Brain pericyte (primary cell): ENCODE measurements at places on chromosomes 16 and 17.

DNA sequence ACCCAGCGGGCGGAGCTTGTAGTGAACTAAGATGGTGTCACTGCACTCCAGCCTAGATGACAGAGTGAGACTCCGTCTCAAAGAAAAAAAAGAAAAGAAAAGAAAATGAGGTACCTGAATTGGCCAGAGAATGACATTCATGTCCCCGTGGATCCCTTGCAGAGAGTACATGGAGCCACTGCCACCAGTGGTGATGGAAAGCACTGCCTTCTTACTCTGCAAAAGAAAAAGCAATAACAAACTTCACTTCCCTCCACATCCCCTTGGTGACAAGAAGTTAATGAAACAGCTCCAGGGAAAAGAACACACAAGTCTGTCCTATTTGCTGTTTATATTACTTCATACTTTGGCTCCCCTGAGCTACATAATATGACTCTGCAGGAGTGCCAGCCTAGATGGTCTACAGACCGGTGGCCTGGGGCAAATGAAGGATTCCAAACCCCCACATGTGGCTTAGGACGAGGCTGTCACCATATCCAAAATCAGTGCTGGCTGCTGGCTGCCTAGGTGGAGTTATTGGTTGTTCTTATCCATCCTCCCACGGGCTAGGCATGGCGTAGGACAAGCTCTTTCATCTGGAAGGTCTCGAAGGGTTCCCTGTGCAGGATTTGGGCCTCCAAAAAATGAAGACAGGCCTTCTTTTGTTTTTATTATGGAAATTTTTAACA lies 13.3 kb downstream of the NQO1 start:
- DNase-seq: no peak

GRCh38 chr17:38559051-38559879 lies 46.5 kb downstream of the SRCIN1 start:
- no peak for DNase-seq

DNA sequence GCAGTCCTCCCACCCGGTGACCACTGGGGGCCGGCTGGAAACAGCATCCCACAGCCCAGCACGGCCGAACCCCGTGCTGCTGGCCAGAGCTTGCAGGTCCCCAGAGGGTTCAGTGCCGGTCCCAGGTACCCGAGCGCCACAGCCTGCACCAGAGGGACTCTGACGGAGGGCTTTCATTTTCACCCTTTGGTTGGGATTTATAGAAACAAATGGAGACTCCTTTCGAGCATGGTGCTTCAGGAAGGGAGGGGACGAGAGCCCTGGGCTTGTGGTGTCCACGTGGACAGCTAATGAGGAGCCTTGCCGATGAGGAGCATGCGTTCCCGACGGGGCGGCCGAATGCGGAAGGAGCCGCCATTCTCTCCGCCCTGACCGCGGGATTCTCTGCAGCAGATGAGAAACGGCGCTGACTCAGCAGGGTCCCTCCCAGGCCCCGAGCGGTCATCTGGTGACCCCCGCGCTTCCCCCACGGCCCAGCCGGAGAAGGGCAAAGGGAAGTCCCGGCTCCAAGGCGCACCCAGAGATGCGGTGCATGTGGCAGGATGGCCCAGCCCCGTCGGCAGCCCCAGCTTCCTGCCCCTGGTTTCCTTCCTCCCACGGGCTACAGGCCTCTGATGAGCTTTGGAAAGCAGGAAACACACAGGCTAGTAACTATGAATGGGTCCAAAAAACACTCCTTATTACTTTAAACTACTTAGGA lies 9.8 kb downstream of the SLC38A10 start:
- no peak for DNase-seq

- DNase-seq: no peak
Observed at GRCh38 chr16:88593061-88593460, 22.9 kb downstream of the ZC3H18 start.

DNA sequence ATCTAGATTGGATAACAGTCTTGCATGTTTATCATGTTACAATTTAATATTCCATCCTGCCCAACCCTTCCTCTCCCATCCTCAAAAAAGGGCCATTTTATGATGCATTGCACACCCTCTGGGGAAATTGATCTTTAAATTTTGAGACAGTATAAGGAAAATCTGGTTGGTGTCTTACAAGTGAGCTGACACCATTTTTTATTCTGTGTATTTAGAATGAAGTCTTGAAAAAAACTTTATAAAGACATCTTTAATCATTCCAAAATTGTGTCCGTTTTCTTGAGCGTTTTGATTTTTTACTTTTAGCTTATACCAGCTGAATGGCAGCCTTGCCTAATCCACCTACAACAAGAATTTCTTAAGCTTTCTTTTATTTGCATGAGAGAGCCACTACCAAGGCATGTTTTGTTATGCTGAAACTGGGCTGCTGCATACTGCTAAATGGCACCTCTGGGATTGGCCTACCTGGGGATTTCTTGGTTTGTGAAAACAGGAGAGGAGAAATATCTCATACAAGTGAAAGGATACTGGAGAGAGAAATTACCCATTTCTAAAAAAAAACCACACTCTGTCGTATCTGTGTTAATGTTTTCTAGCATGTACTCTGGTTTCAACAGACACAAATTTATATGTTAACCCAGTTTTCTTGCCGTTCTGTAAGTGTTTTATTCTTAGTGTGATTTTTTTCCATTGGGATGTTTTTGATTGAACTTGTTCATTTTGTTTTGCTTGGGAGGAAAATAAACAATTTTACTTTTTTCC lies 52.2 kb downstream of the TUBD1 start:
- DNase-seq: no peak

GRCh38 chr16:25148568-25149215 lies 37.1 kb downstream of the LCMT1 start:
- no peak for DNase-seq
